ENCODE measurements at places on chromosomes 6 and 20.

DNA sequence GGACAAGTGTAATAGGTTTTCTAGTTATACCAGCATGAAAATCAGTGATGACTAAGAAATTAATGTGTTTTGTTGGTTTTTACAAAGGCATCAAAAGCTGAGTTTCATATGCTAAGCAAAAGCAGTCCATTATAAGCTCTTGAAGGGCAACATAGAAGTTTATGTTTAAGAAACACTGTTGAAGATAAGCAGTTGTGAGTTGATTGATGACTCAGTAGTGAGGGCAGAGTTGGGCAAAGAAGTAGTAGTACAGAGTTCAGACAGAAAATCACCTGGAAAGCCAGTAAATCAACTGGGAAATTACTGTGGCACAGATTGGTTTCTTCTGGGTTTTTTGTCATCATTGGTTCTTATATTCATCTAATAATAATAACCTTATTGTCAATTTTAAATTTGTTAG, 78.0 kb upstream of the SMIM8 start:
- DNase-seq, result no peak

GRCh38 chr20:11869641-11870040, 48.1 kb upstream of the BTBD3 start:
- no peak for DNase-seq

DNA sequence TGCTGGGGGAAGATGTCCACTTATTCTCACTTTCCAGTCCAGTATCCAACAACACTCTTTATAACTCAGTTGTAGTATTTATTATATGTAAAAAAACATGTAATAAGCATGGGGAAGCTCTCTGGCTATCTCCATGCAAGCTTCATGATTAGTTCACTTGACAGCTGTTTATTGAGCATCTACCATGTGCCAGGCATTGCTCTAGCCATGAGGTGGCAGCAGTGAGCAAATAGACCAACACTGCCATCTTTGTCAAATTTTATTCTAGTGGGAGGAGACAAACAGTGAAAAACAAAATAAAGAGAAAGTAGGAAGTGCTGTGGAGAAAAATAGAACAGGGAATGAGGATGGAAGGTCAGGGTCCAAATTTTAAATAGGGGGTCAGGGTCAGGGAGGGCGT, 131.8 kb downstream of the CFAP61 start:
- no peak for DNase-seq

DNA sequence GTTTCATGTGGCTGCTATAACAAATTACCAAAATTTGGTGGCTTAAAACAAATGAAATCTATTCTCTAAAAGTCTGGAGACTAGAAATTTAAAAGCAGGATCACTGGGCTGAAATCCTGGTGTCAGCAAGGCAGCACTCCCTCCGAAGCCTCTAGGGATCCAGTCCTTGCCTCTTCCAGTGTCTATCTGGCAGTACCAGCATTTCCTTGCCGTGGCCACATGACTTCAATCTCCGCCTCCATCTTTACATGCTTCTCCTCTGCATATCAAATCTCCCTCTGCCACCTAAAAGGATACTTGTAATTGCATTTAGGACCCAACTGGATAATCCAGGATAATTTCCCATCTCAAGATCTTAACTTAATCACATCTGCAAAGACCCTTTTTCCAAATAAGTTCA, 30.2 kb downstream of the ARHGAP18 start:
- no peak for DNase-seq

DNA sequence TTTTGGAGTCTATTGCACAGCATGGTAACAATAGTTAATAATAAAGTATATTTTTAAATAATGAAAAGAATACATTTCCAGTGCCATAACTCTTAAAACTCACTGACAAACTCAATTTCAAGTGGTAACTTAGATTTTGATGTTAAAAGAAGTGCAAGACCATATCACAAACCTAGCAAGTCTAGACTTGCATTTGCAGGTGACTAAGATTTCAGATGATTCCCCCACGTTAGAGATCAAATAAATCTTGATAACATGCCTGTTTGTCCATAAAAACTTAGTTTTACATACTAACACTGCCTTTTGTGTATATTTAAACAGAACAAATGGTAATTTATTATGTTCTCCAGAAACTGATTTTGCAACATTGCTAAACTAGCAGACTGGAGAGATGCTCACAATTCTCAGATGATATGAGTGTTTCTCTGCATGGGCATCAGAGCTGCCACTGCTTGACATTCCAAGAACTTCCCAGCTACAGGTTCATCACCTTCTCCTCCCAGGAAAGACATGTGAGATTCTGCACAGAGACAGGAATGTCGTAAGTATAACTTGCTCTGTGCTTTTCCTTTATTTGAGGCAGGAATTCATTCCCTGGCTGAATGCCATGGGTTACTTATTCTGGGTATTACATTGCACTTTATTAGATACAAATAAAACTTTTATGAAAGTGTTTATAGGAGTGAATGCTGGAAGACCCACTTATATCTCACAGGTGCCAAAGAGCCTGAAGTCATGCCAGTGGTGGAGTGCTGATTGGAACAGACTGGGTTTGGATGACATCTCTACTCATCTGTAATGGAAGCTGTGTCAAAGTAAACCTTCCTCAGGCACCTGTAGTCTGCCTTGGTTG, 160.2 kb upstream of the FOXA2 start:
- DNase-seq, result no peak
